ENCODE measurements at places on chromosomes 3 and 15.

DNA sequence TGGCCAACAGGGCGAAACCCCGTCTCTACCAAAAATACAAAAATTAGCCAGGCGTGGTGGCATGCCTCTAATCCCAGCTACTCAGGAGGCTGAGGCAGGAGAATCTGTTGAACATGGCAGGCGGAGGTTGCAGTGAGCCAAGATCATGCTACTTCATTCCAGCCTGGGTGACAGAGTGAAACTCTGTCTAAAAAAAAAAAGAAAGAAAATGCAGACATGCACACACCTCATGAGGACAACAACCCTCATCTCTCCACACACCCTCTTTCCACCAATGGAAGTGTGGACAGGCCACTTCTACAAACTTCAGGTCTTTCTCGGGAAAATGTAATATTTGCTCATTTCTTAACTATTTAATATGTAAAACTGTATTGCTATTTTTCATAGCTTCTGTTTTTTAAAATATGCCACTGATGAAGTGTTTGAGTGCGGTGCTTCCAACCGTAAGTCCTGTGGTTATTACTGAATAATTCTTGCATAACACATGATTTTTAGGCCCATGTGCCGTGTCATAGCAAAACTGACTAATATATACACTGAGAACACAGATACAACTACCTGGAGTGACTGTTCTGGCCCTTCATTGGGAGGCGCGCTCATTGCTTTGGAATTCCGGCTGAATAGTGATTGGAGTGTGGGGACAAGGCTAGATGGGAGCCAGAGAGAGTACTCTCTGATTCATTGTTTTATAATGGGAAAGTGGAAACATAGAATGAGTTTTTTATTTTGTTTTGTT lies 23.1 kb downstream of the LRRC31 start:
- DNase-seq, result no peak

- no peak for DNase-seq
These were observed 24.6 kb downstream of the ITGA11 start for GRCh38 chr15:68407141-68407885.

DNA sequence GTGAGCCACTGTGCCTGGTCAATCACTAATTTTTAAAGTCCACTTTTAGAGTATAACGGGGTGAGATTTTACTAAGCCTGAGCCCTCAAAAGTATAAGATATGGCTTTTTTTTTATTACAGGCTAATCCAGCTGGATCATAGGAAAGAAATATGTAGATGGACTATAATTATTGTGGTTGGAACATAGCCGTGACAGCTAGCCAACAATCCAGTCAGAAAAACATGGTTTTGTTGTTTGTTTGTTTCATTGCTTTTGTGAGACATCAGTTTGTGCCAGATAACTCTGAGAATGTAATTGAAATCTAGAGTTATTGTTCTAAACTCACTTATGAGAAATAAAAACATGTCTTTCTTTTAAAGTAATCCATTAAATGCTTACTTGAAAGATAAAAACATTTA lies 37.3 kb upstream of the ATOSA start:
- DNase-seq, result no peak

- no peak for DNase-seq
These were observed 4.3 kb downstream of the CHL1 start for GRCh38 chr3:200758-201325.

DNA sequence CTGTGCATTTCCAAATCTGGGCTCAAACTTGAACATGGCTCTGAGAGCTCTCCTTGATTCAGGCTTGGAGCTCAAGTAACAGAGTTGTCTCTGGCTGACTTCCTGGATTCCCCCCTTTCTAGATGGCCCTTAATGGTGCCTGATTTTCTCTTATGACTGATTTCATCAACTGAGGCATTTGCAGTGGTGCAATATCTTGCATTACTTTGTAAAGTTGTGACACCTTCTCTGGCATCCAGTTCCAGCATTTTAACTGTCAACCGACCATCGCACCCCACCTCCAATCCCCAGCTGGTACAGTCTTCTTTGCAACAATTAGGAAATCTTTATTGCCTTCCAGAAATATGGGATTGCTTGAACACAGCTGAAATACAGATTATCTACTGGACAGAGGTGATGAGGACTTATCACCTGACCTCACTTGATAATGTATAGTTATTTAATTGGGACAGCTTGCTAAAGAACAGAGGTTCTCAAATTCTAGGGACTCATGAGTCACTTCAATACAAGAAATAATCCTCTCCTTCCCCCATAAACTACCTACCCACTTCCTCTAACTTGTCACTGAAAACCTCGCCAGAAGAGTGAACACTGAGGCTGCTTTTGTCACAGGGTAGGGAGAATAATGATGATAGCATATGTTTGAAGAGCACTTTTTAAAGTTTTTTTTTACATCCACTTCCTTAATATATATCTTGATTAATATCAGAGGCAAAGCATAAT lies 41.8 kb downstream of the FILIP1L start:
- DNase-seq, result no peak

GRCh38 chr3:190741788-190742187 lies 120.7 kb downstream of the GMNC start:
- no peak for DNase-seq

- DNase-seq, result no peak
These were observed 30.9 kb downstream of the EAF1 start for GRCh38 chr3:15458212-15458780.

GRCh38 chr3:49536875-49537533 lies 17.3 kb upstream of the BSN start:
- no peak for DNase-seq

DNA sequence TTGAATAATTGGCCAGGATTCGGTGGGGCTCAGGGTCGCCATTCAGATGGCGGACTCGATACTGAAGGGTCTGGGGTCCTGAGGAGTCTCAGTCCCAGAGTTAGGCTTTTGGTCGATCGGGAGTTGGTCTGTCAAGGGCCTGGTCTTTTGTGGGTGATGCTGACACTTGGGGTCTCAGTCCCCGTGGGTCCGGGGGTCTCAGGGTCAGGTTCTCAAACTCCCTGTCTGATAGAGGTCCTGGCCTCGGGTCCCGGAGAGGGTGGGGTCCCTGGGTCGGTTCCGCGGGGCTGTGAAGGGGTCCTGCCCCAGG lies 467 bp downstream of the NCKIPSD start:
- DNase-seq, result no peak

DNA sequence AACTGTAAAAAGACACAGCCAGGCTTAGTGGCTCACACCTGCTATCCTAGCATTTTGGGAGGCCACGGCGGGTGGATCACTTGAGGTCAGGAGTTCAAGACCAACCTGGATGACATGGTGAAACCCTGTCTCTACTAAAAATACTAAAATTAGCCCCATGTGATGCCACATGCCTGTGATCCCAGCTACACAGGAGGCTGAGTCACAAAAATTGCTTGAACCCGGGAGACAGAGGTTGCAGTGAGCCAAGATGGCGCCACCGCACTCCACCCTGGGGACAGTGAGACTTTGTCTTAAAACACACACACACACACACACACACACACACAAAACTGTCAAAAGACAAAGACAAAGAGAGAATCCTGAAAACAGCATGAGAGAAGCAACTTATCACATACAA lies 18.0 kb downstream of the SPCS1 start:
- DNase-seq, result no peak

- no peak for DNase-seq
These were observed 122.3 kb downstream of the ATP1B3 start for GRCh38 chr3:141998669-141999290.

DNA sequence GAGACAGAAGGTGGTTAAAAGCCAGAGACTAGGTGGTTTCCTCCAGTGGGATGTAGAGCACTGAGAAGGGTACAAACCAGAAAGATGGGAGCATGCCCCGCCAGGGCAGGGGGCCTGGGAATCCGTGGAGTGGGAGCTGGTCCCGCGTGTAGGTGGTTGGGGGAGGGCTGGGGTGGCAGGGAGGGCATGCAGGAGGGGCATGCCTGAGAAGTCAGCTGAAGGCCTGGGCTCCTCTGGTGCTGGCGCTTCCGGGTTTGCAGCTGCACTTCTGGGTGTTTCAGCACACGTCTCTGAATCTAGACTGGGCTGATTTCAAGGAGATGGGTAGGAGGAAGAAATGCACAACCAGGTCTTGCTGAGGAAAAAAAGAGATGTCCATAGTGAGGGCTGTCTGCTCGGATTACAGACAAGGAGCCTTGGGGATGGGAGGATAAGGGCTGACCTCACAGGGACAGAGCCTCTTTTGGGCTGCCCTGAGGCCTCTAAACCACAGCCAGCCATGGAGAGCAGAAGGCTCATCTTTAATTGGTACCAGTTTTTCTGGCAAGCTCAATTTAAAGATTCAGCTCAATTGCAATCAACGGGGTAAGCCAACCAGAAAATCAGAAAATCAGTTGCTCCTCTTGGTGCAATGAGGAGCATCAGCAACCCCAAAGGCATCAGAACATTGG lies 151.9 kb downstream of the FAM43A start:
- DNase-seq, result no peak

- peak; percentile 4 for DNase-seq
These were observed 66.9 kb downstream of the RNF13 start for GRCh38 chr3:149879872-149880271.
